Cardiac muscle cell (in vitro differentiated cells and primary cell): ENCODE measurements at places on chromosomes 5 and 9. TPM values are rescaled to one million over a fixed set of nuclear protein-coding genes. Genes with fewer than 3 reads are reported as not detected.

Gene ZNF608
- polyA plus RNA-seq: 39.9 and 61.3 TPM in 2 replicates

Gene IL13
- polyA plus RNA-seq: not detected in 2 replicates

Gene CAMK4
- polyA plus RNA-seq: 0.67 and 1.7 TPM in 2 replicates

Gene PLPP7
- polyA plus RNA-seq: 36.9 and 42.5 TPM in 2 replicates

Gene BTNL3
- not detected in 2 replicates for polyA plus RNA-seq

Gene FBXO4
- 2.1 and 8.4 TPM in 2 replicates for polyA plus RNA-seq

Gene C5orf46
- 0.43 TPM in 1 of 2 replicates, not detected in the other for polyA plus RNA-seq

Gene PDE6A
- not detected in 2 replicates for polyA plus RNA-seq

Gene COL5A1
- 34.5 and 50.7 TPM in 2 replicates for polyA plus RNA-seq

Gene MVB12B
- polyA plus RNA-seq: 18.9 and 19.0 TPM in 2 replicates

Gene PCDHGA6
- polyA plus RNA-seq: not detected in 2 replicates

Gene FRRS1L
- 0.38 and 0.65 TPM in 2 replicates for polyA plus RNA-seq

Gene POLE3
- 45.5 and 54.0 TPM in 2 replicates for polyA plus RNA-seq

Gene OXCT1
- polyA plus RNA-seq: 54.8 and 54.9 TPM in 2 replicates

Gene NREP
- 981 and 1,191 TPM in 2 replicates for polyA plus RNA-seq

Gene GPR150
- polyA plus RNA-seq: 0.35 and 0.39 TPM in 2 replicates

Gene TRPM3
- polyA plus RNA-seq: 0.82 TPM in 1 of 2 replicates, not detected in the other
